ENCODE measurements at places on chromosomes 5 and 9.

DNA sequence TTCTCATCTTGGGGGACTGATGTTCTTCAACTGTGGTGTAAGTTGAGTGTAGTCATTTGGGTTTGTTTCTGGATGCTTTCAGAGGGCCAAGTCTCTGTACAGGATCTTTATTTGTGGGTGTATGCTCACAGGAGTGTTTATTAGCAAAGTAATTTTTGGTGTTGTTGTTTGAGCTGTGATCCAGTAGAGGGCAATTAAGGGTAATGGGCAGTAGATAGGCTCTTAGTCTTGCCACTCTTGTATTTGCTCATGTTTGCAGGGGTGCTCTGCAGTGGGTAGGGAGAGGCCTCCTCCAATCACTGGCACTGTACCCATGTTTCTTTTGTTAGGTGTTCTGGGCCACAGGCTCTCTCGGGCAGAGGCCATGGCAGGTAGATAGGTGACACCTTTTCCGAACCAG lies 45.9 kb upstream of the ITGA2 start:
- DNase-seq = no peak

GRCh38 chr9:31597977-31598376 lies 786.5 kb upstream of the ACO1 start:
- DNase-seq = no peak

DNA sequence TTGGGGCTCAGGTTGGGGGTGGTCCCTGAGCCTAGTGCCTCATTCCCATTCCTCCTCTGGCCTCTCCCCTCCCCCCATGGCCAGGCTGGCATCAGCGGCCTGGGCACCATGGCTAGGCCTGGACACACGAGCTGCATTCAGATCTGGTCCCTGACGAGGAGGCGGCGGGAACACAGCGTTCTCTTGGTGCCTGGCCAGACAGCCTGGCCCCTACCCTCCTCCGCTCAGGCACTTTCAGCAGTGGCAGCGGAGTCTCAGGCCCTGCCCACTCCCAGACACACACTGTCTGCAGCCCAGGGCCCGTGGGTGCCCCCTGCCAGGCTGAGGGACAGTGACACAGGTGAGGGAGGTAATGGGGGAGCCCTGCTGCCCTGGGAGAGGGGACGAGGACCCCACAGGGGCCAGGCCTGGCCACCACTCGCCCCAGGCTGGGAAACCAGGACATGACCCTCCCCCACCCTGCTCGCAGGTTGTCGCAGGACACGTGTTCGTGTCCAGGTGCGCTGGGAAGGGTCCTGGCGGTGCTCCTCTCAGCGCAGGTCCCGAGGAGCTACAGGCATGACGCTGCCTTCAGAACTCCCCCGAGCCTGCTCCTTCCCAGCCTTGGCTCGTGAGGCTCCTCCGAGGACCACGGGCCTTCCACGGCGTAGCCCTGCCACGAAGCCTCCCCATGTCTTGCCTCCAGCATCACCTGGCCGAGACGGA lies 19.9 kb upstream of the UBAC1 start:
- no peak for DNase-seq

DNA sequence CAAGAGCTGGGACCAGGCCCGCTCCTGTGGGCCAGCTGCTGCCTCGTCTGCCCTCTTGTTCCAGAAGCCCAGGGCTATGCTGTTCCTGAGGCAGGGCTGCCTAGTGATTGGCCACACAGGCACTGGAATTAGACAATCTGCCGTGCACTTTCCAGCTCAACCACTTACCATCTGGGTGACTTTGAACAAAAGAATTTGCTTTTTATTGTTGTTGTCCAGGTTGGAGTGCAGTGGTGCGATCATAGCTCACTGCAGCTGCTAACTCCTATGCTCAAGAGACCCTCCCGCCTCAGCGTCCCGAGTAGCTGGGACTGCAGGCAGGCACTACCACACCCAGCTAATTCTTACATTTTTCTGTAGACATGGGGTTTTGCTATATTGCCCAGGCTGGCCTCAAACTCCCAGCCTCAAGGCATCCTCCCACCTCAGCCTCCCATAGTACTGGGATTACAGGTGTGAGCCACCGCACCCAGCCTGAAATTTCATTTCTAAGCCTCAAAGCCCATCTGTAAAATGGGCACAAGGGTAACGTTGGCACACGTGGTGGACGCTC lies 1.2 kb upstream of the NEK6 start:
- no peak for DNase-seq

GRCh38 chr5:107293541-107294210 lies 377.1 kb downstream of the EFNA5 start:
- DNase-seq = no peak

GRCh38 chr5:113038136-113038535 lies 61.5 kb downstream of the DCP2 start:
- no peak for DNase-seq

DNA sequence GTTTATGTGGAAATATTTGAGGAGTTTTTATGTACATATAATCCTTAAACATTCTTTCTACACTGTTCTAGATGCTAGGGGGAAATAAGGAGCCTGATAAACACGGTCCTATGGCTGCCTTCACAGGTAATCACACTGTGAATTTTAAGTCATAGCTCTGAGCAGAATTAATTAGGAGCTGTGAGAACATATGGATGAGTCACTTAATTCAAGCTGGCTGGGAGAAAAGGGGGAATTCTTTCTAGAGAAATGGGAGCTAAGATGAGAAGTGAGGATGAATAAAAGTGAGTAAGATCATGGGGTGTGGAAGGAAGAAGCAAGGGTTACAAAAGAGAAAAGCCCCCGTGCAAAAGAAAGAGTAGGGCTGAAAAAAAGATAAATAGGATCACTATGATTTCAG lies 290.8 kb downstream of the DNAH5 start:
- no peak for DNase-seq

DNA sequence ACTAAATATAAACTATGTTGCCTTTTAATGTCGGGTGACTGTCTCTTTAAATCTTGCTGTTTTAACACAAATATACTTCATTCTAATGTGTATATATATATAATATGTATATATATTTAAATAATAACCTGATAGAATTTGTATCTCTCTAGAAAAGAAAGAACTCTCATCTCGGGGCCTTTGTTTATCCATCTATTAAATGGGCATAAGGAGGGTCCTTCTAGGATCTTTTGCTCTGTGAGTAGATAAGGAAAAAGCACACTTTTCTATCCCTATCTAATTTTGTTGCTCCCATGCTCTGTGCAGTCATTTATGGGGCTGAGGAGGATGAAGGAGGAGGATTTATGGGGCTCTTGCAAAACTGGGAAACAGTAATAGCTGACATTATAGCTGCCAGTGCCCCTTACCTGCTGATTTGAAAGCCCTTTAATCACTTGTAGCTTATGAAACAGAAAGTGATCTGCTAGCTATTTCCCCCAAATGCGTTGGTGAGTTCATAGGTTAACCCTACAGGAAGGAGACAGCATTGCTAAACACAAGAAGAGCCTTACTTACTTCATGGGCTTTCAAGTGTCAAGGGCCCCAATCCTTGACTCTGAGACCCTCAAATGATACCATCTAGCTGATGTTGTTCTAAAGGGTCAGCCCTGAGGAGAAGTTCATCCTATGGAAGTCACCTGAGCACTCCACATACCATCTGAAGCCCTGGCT lies 5.8 kb upstream of the PPARGC1B start:
- no peak for DNase-seq

DNA sequence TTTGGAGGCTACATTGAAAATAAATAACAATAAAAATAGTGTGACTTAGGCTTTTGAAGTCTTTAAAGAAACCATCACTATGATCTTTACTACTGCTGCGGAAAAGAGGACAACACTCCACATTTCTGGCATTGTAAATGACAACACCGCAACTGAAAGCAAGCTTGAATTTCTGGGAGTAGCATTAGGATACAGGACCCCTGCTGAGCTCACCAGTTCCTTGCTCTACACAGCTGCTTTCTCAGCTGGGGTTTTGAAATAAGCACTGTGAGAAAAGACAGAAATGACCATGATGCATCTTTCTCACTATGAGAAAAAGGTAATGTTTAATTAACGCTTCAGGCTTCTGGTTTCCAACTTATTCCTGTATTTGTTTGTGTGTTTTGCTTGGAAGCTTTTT lies 168.0 kb downstream of the TAF11L14 start:
- DNase-seq = no peak

GRCh38 chr5:163024936-163025335 lies 412.5 kb upstream of the CCNG1 start:
- no peak for DNase-seq

- DNase-seq = no peak
Measured at GRCh38 chr5:135195270-135195608, 161.2 kb upstream of the PITX1 start.

GRCh38 chr9:128728298-128728697 lies 4.4 kb upstream of the ZDHHC12 start:
- no peak for DNase-seq

- no peak for DNase-seq
Measured at GRCh38 chr5:133494923-133495246, 117.5 kb downstream of the FSTL4 start.

- no peak for DNase-seq
Measured at GRCh38 chr9:114655689-114656088, 1.9 kb downstream of the TEX53 start.

DNA sequence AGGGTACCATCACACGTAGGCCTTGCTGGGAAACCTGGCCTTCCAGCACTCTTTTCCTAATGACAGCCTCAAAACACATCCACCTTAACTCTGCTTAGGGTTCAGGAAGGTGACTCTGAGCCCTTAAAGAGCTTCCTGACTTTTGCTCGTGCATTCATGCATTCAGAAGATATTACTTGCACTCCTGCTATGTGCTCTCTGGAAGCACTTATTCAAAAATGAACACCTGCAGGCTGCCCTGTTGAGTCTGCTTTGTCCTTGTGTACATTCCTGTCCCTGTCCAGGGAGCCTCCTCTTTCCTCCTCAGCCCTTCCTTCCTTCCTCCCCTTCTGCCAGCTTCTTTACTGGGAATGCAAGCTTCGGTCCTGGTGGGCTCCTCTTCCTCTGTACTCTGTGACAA lies 61.5 kb downstream of the SPRY4 start:
- no peak for DNase-seq

- DNase-seq = no peak
Measured at GRCh38 chr9:114424126-114424525, 36.3 kb upstream of the AKNA start.

DNA sequence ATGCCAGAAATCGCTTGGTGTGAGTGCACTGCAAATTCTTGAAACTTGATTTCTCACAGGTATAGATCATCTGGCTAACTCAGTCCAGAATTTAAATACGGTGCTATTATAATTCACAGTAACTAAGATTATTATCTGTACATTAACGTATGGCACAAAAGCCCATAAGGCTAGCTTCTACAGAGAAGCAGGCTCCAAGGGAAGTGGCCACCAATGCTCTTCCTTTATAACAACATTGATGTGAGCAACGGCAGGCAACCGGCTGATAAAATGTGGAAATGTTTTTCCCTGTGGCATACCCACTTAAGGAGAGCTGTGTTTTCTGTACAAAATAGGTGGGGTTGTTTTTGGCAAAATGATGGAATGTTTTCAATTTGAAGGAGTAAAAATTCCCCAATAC lies 35.7 kb downstream of the SEMA4D start:
- no peak for DNase-seq

DNA sequence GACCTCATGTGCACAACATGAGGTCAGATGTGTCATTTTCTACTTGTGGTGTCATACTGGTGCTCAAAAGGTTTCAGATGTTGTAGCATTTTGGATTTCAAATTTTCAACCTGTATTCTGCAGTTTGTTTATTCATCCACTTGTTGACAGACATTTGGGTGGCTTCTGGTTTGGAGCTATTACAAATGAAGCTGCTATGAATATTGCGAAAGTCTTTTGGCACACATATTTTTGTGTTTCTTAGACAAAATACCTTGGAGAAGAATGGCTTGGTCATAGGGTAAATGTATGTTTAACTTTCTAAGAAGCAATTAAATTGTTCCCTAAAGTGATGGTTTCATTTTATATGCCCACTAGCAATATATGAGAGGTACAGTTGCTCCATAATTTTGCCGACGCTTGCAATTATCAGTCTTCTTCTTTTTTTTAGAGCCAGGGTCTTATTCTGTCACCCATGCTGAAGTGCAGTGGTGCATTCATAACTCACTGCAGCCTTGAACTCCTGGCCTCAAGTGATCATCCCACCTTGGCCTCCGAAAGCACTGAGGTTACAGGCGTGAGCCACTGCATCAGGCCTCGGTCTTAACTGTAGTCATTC lies 70.7 kb upstream of the TRPC7 start:
- no peak for DNase-seq

GRCh38 chr5:10133830-10134229 lies 115.9 kb downstream of the ATPSCKMT start:
- DNase-seq = no peak

- DNase-seq = peak; percentile 26
Measured at GRCh38 chr9:114911167-114911821, 19.1 kb downstream of the TNFSF8 start.

DNA sequence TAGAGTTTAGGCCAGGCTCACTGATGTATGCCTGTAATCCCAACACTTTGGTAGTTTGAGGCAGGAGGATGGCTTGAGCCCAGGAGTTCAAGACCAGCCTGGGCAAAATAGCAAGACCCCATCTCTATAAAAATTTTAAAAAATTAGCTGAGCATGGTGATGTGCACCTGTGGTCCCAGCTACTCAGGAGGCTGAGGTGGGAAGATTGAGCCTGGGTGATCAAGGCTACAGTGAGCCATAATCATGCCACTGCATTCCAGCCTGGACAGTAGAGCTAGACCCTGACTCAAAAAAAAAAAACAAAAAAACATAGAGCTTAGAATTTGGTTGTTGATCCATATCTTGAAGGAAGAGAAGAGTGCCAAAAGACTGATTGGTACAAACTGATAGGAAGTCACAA lies 14.7 kb upstream of the CDK7 start:
- no peak for DNase-seq

GRCh38 chr5:75734913-75735789 lies 17.9 kb upstream of the POC5 start:
- DNase-seq = peak; percentile 15

GRCh38 chr9:121596515-121596914 lies 54.9 kb upstream of the DAB2IP start:
- DNase-seq = no peak

- DNase-seq = no peak
Measured at GRCh38 chr5:55418994-55419968, 111.5 kb downstream of the MTREX start.

DNA sequence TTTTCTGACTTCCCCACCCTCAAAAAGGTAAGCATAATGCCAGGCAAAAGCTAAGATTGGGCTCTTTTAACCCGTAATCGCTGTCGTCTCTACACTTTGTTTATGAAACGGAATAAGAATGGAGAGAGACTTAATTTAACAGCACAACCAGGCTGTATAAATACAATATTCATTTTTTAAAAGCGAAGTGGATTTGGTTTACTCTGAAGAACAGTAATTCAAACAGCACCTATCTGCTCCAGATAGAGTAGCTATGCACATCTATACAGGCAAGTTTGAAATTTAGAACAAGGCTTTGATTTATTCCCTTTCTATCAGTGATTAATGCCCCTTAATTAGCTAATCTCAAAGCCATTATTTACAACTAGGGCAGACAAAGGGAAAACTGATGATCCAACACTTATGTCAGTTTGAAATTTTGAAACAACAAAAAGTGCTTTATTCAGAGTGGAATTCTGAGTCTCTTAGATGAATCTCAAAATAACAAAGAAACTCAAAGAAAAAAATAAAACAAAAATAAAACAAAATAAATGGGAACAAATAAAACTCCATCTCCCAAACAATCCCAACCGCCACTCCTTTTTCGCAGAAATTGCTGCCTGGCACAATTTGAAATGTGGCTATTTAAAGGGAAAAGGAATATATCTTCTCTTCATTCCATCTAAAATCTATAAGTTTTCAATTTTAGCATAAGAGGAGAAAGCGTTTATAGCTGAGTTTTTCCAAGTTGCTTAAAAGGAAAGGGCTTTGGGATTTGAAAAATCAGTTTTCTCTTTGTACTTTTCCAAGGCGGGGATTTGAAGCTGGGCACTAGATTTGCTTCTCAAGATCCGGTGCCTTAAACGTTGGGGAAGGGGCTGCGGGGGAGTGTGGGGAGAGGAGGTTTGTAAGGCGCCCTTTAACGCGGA lies 298.6 kb downstream of the PARP8 start:
- DNase-seq = no peak

Data from NCI-H1930 (cell line).